ENCODE measurements at places on chromosomes 4 and X.

- DNase-seq, result no peak
Observed at GRCh38 chr4:833731-834367, 7.9 kb upstream of the CPLX1 start.

DNA sequence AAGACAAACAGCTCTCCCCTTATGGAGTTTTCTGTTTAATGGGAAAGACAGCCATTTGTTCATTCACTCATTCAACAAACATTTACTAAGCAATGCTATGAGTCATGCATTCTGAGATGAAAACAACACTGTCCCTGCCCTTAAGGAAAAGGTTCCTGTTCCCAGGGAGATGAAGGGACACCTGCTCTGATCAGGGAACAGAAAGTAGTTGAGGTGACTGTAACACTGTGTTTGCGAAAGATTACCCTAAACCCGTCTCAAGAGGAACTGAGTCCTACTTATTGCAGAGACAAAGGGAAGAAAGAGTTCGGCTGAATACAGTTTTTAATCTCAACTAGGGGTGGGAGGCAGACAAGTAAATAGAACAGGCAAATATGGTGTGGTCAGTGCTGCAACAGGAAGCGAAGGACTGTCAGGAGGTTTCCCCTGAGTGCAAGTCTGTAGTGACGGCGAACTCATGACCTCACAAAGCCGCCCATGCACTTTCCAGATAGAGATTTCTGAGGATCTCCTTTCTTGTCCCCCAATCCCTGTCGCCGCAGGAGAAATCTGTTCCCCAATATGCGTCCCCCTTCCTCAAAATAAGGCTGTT, 712 bp downstream of the STX18 start:
- peak; percentile 29 for DNase-seq

GRCh38 chr4:129264008-129264657, 168.2 kb downstream of the C4orf33 start:
- DNase-seq, result no peak

DNA sequence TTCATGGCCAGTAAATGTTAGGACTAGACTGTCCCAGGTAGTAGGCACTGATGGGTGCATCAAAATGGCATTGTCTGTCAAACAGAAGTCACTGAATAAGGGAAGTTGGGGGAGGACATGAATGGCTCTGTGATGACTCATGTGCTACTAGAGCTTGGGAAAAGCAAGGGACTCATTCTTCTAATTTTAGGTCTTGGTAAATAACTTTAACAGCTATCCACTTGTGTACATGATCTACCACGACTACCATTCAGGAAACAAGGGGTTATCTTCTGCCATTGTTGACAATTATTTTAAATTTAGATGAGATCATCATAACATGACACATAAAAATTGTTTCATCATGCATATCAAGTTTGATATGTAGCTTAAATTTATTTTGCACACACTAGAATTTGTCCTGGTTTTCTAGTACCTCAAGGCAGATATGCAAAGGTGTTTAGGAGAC, 6.3 kb downstream of the AREG start:
- no peak for DNase-seq

- no peak for DNase-seq
Observed at GRCh38 chrX:47674776-47675175, 15.8 kb upstream of the UXT start.

DNA sequence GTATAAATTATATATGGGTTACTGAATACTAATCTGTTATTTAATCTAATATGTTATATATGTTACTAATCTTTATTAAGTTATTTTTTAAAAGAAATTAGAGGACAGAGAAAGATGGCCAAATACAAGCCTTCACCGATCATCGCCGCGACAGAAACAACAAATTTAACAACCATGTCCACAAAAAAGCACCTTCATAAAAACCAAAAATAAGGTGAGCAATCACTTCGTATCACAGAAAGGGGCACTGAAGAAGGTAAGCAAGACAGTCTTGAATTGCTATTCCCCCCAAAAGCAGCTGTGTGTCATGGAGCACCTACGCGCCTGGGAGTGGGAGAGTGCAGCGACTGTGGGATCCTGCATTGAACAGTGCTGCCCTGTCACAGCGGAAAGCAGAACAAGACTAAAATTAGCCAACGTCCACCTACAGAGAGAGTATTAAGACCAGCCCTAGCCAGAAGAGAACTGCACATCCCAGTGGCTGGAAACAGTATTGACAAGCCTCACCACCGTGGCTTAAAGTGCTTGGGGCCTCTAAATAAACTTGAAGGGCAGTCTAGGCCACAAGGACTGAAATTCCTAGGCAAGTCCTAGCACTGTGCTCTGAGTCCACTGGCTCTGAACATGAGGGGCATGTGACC, 38.5 kb downstream of the LRBA start:
- no peak for DNase-seq

DNA sequence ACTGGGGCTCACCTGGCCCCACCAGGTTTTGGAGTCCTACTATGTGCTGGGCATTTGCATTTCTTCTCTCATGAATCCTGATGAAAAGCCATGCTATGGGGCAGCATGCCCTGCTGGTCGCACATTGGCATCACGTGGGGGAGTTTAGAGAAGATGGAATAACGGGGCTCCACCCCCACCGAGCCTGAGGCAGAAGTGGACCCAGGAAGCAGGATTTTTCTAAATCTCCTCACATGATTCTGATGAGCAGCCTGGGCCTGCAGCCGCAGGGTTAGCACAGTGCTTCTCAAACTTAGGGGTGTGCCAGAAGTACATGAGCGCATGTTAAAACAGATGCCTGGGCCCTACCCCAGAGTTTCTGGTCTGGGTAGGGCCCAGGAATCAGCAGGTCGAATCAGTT, 4.6 kb upstream of the SORCS2 start:
- no peak for DNase-seq
